Activated CD8-positive, alpha-beta memory T cell treated with anti-CD3 and anti-CD28 coated beads for 1 hour (primary cell): ENCODE measurements at places on chromosomes 3 and 15.

- no peak for DNase-seq
Observed at GRCh38 chr3:185422677-185423076, 59.7 kb downstream of the MAP3K13 start.

DNA sequence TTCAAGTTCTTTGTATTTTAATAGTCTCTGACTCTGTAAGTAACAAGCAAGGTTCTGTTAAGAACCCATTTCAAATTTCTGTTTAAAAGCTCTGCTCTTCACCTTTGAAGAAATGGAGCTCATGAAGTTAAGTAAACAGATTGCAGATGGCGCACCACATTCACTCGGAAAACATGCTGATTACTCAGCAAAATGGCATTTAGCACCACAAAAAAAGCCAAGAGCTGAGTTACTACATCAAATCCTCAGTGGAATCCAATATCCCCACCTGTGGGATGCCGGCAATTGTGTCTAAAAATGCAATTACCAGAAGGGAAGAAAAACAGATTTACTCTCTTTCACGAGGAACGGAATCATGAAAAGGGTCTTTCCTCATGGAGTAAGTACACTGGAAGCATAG lies 758.0 kb downstream of the NTRK3 start:
- DNase-seq = no peak

GRCh38 chr15:38217191-38217595 lies 35.4 kb upstream of the SPRED1 start:
- no peak for DNase-seq

DNA sequence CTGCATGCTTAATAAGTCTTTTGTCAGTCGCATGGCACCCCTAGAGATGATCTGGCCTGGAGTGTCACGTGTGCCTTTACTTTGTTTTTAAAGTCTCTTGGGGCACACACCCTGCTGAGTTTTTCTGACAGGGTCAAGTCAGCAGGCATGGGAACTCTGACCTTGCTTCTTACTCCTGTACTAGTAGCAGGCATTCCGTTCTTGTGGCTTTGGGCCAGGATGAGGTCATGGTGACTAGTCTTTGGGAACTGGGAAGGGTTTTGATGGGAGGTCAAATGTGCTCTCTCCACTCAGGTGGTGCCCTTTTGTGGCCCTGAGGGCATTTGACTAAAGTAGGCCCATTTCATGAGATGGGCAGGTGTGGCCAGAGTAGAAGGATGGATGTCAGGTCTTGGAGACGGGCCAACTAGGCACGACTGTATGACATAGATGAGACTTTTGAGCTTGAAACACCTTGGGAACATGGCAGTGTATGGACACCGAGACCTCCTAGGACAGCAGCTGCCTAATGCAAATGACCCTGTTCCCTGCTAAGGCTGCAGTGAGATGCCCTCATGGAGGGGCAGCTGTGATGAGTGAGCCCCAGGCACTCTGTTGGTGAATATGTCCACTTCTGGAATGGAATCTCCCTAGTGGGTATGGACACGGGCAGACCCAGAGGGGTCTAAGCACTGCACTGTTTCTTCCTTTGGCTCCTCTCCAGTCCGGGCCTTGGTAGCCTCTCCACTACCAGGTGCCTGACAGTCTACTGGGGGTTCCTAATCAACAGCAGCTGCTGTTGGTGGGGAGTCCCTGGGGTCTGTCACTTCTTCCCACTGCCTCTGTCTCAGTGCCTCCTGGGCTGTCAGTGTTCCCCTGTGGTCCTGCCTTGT lies 16.4 kb downstream of the SRPRB start:
- no peak for DNase-seq

DNA sequence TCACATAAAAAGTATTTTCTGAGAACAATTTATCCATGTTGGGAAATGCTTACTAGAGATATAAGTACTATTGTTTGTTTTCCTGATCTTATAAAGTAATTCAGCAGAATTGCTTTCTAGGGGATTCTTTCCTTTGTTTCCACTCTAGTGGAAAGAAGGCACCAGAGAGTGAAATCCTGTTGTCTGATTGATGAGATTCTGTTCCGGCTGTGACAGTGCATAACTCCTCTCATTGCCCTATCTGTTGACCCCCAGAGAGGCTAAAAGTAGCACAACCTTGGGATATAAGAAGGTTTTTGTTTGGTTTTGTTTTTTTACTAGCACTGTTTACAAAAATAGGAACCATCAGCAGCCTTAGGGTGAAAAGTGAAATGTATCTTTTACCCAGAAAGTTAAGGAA lies 114.1 kb downstream of the ALCAM start:
- DNase-seq = no peak

DNA sequence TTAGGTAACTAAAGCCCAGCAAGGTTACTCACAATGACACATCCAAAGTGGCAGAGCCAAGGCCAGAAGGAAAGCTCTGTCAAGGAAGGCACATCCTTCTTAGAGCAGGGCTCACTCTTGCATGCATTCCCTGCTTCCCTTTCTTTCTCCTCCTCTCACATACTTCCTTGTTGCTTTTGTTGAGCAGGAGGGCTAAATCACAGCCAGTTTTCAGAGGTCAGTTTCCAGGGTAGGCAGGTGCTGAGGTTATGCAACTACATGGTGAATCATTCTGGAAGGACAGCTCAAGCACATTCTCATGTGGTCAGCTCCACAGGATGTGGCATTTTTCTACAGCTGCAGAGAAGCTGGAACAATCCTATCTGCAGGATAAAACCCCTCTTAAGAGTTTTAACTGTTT lies 275.6 kb downstream of the ZNF621 start:
- no peak for DNase-seq

GRCh38 chr3:56939834-56940233 lies 120.6 kb upstream of the SPATA12 start:
- DNase-seq = no peak

DNA sequence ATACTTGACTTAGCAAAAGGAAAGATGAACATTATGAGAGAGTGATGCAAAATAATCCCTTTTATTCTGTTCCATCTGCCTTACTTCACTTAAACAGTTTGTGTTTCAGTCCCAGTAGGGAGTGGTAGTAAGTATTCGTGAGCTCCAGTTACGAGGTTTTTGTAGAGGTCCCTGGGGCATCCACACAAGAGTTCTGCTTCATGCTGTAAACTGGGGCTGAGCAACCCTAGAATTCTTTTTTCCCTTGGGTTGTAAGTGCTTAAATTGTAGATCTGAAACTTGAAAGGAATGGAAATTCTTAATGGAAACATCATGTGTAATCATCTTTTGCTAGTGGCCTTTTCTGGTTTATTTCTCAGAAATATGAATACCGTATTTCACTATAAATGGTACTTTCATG lies 79.5 kb downstream of the SEMA6D start:
- no peak for DNase-seq

DNA sequence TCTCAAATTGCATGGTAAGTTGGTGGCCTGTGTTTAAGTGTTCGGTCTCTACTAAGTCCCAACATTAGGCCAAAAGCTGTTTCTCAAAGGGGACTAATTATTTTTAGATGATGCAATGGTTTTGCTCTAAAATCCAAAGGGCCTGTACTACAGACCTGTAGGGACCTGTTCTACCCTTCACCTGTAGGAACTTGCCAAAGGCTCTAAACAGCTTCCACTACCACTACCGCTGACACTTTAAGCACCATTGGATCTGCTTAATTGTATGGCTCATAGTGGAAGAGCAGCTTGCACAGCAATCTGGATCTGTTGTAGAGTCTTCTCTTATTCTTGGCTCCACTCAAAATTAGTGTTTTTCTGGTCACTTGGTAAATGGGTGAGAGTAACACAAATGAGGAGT lies 346.8 kb downstream of the EPHA6 start:
- DNase-seq = no peak

GRCh38 chr3:123476967-123477750 lies 28.3 kb upstream of the ADCY5 start:
- DNase-seq = no peak

GRCh38 chr3:23275814-23276213 lies 72.7 kb downstream of the UBE2E2 start:
- DNase-seq = no peak

GRCh38 chr15:63369296-63369695 lies 12.3 kb downstream of the CA12 start:
- DNase-seq = no peak

DNA sequence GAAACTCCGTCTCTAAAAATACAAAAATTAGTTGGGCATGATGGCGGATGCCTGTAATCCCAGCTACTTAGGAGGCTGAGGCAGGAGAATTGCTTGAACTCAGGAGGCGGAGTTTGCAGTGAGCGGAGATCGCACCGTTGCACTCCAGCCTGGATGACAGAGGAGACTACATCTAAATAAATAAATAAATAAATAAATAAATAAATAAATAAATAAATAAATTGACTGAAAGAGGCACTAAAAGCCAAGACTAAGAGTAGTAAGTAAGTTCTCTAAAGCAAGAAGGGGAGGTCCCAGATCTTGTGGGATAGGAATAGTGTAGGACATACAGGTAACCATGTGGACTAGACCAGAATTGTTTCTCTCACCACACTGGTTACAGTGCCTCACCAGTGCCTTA lies 40.0 kb downstream of the TLNRD1 start:
- DNase-seq = no peak

DNA sequence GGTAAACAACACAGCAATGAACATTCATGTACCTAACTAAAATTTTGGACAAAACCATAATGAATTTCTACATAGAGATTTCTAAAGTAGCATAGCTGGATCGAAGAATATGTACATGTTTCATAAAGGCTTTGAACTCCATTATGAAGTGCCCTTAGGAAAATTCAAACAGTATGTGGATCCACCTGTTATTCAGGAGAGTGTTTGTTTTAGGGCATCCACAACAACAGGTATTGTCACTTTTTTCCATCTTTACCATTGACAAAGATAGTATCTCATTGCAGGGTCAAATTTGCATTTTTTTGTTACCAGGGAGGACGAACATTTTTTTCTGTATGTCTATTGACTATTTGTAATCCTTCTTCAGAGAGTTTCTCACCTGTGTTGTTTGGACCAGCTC lies 75.0 kb downstream of the COL6A5 start:
- DNase-seq = no peak

DNA sequence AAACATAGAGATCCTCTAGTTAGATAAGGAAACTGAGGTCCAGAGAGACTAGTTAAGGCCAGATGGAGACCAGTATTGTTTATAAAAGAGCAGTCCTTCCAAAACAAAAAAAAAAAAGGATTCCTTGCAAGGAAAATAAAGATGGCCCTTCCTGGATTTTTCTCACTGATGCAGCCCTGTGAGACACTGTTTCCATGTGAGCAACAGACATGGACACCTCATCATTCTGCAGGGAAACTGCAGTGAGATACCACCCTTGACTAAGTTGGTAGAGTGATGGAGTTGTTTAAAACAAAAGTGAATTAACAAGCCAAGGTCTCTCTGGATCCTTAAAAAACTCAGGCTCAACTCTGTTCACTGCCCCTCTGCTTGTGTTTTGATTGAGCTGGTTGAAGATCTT lies 65.6 kb upstream of the MYZAP start:
- DNase-seq = no peak

GRCh38 chr3:83477563-83477962 lies 1481.2 kb upstream of the CADM2 start:
- no peak for DNase-seq

- no peak for DNase-seq
Observed at GRCh38 chr3:27228805-27229204, 140.4 kb downstream of the NEK10 start.

DNA sequence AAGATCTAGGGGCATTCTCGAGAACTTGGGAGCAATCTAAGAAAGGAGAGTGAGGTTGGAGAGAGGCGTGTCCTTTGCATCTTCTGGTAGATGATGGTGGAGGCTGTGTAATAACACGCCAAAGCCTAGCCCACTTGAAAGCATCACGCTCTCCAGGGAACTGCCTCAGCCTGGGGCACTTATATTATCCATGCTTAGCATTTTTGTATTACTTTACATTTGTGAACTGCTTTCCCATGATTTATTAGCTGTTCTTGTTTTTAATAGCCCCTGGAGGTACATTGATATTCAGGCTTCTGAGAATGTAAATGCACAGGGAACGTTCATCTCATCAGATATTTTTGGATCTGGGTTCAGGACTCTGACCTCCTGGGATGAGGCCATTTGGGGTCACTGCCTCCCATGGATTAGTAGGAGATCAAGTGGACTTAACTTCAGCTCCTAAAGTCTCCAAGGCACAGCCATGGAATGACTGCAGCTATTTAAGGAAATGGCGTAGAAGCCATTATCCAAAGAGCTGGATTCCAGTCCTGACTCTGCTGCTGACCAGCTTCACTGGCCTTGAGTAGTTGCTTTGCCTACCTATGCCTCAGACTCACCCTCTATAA lies 124.9 kb downstream of the LPP start:
- no peak for DNase-seq

DNA sequence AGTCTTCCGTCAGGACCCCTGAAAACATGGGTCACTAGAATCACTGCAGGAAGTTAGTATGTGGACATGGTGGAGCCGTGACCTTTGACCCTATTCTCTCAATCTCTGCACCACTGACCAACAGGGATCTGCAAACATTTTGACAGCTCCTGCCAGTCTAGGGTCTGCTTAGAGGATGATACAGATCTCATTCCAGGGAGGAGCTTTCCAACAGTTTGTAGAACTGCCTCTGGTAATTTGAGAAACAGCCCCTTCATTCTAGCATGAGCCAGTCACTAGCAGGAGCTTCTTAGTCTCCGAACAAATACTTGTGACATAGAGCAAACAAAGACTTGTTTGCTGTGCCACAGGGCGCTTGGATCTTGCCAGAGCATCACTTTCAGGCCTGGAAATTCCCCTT lies 270.3 kb upstream of the CFAP20DC start:
- DNase-seq = no peak

DNA sequence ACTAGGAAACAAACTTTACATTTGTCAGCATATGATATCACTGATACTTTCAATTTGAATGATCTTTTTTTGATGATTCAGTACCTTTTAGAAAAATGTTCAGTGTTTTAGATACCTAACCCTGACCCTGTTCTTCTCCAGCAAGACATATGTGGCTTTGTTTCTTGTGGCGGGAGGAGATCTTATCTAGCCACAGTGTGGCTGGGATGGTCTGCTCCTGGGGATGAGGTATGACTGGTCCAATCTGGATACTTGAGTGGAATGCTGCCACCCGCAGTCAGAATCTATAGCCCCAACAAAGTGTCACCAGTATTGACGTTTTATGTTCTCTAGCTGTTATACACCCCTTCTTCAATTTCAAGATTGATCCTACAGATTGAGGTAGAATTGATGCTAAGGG lies 439.0 kb upstream of the GOLIM4 start:
- DNase-seq = no peak

DNA sequence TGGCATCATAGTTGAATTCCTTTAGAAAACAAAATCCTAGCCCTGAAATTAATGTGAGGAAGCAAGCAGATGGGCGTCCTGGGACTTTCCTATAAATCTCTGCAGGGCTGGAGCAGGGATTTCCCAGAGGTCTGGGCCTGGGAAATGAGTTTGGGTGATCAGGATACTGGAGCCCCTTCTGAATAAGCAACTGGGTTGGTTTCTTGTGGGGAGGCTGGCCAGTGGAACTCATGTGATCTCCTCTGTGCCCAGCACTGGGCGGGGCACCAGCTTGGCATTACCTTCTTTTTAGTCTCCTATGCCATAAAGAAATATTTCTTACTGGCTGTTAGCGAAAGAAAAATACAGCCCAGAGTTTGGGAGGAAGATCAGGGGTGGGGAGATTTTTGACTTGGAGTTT lies 1.7 kb downstream of the THSD4 start:
- no peak for DNase-seq
